ENCODE measurements at places on chromosomes 1 and 21. TPM values are rescaled to one million over a fixed set of nuclear protein-coding genes. Genes with fewer than 3 reads are reported as not detected.

The PRDX6 gene
- total RNA-seq: 94.9 TPM

The LIPI gene
- not detected for total RNA-seq

The MATN1 gene
- not detected for total RNA-seq

The GPATCH2 gene
- 26.3 TPM for total RNA-seq

The S100A8 gene
- total RNA-seq: 9.8 TPM

The ELF3 gene
- total RNA-seq: 611 TPM

The MSH4 gene
- not detected for total RNA-seq

The PLA2G2C gene
- total RNA-seq: not detected

The RGL1 gene
- 10.5 TPM for total RNA-seq

The C1orf185 gene
- not detected for total RNA-seq

The C8B gene
- not detected for total RNA-seq

The MAP1LC3C gene
- total RNA-seq: 8.3 TPM

The HRNR gene
- not detected for total RNA-seq

The SLC9C2 gene
- total RNA-seq: not detected

The ITGB2 gene
- total RNA-seq: 9.3 TPM

The DR1 gene
- total RNA-seq: 31.3 TPM

The MCOLN2 gene
- 1.7 TPM for total RNA-seq

The FMOD gene
- 12.5 TPM for total RNA-seq

The AGT gene
- 44.9 TPM for total RNA-seq

The SPATA1 gene
- 1.9 TPM for total RNA-seq

The SOX13 gene
- total RNA-seq: 46.1 TPM

The FCAMR gene
- 1.5 TPM for total RNA-seq

The CFHR4 gene
- not detected for total RNA-seq

The HOOK1 gene
- total RNA-seq: 20.6 TPM

The RIPK4 gene
- total RNA-seq: 62.5 TPM

The TMCO4 gene
- total RNA-seq: 13.5 TPM

The ZFP69B gene
- 1.7 TPM for total RNA-seq

The OVAAL gene
- total RNA-seq: not detected

The IVL gene
- not detected for total RNA-seq

The FBXO42 gene
- total RNA-seq: 27.1 TPM

The GPBP1L1 gene
- total RNA-seq: 249 TPM

The IL24 gene
- total RNA-seq: not detected

The KCNN3 gene
- total RNA-seq: 1.1 TPM

The DISP3 gene
- total RNA-seq: 1.8 TPM

The MYOG gene
- not detected for total RNA-seq

The GBP4 gene
- total RNA-seq: 6.6 TPM

The SPRR3 gene
- 4.4 TPM for total RNA-seq

The S100A7A gene
- total RNA-seq: not detected

The ATAD3C gene
- not detected for total RNA-seq

The ALPL gene
- 1.5 TPM for total RNA-seq

The KPRP gene
- total RNA-seq: not detected

The LCE1C gene
- total RNA-seq: not detected

The PTAFR gene
- 1.8 TPM for total RNA-seq

The ELOA gene
- total RNA-seq: 43.7 TPM

The KCTD3 gene
- total RNA-seq: 125 TPM

The SLC37A1 gene
- total RNA-seq: 197 TPM

The NID1 gene
- total RNA-seq: 20.5 TPM
